Effector memory CD4-positive, alpha-beta T cell (primary cell): ENCODE measurements at places on chromosomes 4 and X.

DNA sequence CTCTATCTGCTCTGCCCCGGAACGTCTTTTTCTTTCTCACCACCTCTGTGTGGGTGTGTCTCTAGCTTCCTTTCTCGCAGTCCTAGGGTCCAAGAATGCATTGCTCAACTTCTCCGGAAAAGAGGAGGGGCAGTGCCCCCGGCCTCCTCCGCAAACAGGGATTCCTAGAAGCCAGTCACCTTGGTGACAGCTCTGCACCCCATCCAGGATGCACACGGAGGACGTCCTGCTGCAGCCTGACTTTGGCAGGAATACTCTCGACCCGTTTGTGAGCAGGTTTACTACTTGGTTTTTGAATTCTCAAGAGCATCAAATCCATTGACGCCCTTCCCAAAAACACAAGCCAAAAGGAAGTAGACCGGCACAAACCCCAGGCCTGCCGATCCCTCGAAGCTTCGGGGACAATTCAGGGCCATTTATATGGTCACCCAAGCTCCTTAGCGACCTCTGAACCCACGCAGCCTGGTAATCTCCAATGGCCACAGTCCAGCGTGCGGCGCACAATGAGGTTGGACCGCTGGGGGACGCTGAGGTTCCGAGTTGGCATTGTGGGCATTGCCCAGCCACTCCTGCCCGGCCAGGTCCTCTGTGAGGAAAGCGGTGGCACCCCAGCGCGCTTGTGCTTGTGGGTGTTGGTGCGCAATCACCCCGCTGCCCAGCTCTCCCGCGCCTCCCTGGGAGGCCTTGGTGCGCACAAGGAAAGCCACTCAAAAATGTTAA, 9.8 kb downstream of the NKX3-2 start:
- no peak for DNase-seq

- no peak for DNase-seq
Observed at GRCh38 chrX:51893931-51894696, 691 bp downstream of the MAGED1 start.

DNA sequence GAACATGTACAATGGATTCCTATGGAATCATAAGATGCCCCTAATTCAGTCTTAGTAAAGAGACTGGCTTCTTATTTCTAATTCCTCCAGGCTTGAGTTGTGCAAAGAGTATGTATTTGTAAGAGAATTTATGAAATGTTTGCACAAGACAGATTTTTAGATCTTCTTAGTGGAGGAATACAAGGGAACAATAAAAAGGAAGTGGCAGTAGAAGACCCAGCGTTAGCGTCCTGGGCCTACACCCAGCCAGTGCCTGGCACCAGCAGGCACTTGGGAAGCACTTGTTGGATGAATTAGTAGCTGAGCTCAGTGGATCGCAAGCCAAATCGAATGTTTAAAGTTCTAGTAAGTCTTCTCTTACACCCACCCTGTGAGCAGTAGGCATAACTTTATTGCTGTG, 157.4 kb downstream of the PTTG2 start:
- DNase-seq, result no peak

DNA sequence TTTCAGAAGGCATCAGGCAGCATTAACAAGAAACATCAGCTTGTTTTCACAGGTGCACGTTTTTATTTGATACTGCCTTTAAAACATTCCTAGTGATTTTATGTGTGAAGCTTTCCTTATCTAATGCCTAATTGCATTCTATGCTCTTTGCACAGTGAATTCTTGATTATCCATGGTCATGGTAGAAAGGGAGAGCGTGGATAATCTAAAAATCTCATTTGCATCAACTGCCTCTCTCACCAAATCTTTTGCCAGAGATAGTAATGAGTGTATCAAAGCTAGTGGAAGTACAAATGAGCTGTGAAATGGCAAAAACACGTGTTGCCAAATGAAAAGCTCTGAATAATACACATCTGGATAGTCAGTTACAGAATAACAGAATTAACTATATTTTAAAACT, 170.5 kb downstream of the NAA11 start:
- no peak for DNase-seq

DNA sequence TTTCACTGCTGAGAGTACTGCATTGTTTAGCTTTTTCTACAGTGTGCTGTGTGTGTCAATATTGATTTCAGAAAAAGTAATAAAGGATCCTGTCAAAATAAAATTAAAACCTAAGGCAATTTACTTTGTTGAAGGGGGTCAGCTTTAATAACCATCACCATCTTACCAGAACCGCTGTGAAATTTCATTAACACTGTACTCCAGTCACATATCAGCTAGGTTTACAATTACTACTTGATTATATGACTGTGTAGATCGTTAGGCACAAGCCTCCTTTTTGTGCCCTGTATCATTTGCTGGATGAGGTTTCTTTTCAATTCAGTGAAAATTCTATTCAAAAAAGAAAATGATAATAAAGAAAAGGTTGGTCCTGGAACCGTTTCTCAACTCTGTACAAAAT, 917.2 kb downstream of the CENPC start:
- DNase-seq, result no peak

- no peak for DNase-seq
Observed at GRCh38 chr4:6502747-6503465, 30.5 kb upstream of the PPP2R2C start.

DNA sequence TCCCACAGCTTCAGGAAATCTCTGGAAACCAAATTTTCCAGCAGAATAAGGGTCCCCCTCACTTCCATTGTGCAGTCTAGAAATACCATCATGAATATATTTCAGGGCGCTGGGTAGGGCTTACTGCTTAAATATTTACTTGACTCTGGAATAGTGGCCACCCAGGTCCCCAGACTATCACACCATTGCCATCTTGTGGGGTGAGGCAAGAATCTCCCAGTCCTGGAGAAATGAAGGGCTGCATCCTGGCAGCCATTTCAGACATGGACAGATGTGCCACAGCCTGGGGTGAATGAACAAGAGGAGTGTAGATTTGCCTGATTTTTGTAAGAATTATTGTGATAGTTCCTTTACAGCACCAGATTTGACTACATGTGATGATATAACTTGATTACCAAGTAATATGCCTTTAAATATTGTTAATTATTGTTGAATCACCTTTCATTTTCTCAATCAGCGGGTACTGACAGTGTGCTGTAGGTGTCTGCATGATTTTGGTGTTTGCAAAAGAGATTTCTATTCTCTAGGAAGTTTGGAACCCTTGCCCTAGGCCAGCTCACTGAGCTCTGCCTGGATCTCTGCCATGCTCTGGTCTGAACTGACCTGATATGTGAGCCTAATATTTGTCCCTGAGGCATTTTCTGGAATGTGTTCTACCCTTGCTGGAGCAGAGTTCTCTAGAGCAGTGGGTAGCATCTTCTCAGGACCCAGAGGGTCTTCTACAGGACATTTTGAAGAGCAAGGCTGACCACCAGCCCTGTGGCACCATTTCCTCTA, 183.4 kb downstream of the KIT start:
- no peak for DNase-seq

GRCh38 chr4:112931001-112931400, 118.5 kb upstream of the ANK2 start:
- DNase-seq, result no peak

- DNase-seq, result no peak
Observed at GRCh38 chr4:37225778-37226177, 18.8 kb upstream of the NWD2 start.

- DNase-seq, result no peak
Observed at GRCh38 chrX:20313899-20314298, 47.2 kb upstream of the RPS6KA3 start.

GRCh38 chr4:91058345-91058744, 931.2 kb downstream of the CCSER1 start:
- no peak for DNase-seq

DNA sequence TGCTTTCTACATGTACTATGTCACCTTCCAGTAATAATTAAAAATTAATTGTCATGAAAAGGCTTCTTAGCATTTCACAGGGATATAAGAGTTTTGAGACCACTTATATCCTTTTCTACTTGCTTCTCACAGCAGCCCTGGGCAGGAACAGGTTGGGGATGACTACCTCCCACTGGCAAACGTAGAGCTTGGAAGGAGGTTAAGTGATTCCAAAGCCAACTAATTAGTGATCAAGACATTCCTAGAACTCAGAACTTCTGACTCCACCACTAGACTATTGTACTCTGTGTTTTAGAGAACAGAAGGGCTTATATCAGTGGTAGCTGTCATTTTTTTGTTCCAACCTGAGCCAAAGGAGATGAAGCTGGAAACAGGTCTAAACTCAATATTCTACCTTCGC, 364.5 kb upstream of the BOD1L1 start:
- no peak for DNase-seq

GRCh38 chr4:149534779-149535178, 280.9 kb downstream of the IQCM start:
- no peak for DNase-seq

GRCh38 chr4:92551616-92552015, 247.8 kb downstream of the GRID2 start:
- DNase-seq, result no peak

DNA sequence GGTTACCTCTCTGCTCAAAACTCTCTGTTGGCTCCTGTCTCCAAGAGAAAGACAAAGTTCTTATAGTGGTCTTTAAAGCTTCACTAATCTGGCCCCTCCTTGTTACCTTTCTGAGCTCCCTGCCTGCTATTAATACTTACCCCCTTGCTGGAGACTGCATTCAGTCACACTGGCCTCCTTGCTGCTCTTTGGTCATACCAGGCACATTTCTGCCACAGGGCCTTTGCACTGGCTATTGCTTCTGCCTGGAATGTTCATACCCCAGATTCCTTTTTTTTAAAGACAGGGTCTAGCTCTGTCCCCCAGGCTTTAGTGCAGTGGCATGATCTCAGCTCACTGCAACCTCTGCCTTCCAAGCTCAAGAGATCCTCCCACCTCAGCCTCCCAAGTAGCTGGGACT, 15.9 kb upstream of the RAB9A start:
- DNase-seq, result no peak

DNA sequence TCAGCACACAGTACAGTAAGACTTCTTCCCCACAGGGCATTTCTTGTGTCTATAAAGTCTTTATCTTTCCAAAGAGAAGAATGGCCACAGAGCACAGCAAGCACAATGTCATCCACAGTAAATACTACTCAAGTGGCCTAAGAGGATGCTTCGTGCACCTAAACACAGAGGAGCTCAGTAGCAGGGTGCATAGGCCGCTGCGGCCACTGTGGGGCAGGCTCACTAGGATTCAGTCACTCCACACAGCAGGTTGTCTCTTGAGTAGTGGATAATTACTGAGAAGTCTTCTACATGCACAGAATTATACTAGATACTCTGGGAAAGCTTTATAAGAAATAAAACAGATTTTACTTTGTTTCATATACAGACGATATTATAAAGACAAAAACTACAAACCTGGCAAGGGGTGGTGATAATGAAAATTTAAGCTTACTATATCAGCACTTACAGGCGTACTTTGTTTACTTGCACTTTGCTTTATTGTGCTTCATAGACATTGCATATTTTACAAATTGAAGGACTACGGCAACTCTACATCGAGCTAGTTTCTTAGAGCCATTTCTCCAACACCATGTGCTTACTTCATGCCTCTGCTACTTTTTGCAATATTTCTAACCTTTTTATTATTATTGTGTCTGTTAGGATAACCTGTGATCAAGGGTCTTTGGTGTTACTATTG, 78.5 kb downstream of the PRDM5 start:
- no peak for DNase-seq

DNA sequence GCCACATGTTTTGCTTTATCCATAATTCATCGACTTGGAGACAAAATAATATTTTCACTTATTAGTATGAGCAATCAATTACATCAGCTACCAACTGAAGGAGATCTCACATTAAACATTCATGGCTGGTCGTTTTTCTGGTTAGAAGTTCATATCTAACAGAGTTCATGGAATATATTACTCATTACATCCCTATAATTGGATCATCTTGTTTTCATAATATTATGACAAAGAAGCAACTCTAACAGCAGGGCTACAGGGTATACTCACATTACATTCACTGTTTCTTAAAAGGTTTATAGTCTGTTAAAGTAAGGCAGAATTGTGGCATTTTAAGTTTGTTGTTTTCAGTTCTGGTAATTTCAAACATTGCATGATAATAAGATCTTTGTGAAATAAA, 33.0 kb downstream of the GSTCD start:
- DNase-seq, result no peak

DNA sequence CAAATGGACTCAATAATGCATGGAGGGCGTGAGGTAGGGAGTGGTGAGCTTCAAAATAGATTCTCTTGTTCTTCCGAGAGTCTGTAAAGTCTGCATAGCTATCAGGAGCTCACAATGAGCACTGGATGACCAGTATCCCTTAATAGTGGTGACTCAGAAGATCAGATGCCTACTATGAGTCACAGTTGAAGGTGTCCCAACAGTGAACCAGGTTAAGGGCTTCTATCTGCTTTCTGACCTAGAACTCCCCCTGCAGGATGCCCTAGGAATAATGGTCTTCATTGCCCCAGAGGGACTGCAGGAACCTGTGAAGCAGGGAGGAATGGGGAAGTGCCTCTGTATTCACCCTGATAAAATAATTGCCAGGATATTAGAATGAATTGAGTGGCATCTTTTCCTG, 22.1 kb downstream of the DGKK start:
- no peak for DNase-seq

GRCh38 chr4:148055844-148056243, 324.0 kb downstream of the ARHGAP10 start:
- no peak for DNase-seq

DNA sequence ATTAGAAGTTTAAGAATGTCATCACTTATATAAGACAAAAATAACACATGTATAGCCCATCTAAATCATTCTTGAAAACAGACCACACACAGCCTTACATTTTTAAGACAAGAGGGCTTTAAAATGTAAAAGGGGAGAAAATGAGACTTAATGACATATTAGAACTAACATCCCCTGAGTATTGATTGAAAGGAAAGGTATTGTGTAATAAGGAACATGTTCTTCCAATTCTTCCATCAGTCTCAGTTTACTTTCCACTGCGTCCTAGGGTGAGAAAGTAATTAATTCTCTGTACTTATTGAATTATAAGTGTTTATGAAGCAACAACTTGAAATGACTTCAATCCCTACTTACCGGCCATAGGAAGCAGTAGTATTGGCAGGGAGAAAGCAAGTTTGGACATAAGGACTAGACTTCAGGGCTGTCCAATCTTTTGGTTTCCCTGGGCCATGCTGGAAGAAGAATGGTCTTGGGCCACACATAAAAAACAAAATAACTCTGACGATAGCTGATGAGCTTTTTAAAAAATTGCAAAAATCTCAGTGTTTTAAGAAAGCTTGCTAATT, 202.7 kb upstream of the SPRY1 start:
- no peak for DNase-seq
